ENCODE measurements at places on chromosomes 1 and 21.

DNA sequence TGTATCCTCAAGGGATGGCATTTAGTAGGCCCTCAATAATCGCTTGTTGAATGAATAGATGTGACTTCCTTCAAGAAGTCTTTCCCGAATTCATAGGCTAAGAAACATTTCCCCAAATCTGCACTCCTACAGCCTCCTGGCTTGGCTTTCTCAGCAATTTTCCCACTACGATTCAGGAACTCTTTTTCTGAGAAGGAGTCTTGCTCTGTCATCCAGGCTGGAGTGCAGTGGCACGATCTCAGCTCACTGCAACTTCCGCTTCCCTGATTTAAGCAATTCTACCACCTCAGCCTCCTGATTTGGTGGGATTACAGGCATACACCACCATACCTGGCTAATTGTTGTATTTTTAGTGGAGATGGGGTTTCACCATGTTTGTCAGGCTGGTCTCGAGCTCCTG, 37.9 kb upstream of the IFFO2 start:
- DNase-seq, result no peak

DNA sequence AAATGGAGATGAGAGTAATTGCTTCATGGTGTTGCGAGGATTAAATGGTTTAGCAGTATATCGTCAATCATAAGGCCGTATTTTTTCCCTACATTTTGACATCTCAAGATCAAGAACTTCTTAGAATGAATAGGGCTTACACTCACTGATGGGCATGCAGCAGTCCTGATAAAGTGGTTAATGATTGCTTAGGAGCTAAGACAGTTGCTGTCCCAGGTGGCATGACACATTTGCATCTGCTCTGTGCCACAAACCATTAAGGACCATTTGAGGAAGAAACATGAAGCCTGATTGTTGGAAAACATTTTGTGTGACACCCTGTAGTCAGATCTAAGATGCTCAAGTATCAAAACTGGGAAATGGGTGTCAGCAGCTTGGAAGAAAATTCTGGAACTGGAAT, 81.0 kb upstream of the SGIP1 start:
- no peak for DNase-seq

DNA sequence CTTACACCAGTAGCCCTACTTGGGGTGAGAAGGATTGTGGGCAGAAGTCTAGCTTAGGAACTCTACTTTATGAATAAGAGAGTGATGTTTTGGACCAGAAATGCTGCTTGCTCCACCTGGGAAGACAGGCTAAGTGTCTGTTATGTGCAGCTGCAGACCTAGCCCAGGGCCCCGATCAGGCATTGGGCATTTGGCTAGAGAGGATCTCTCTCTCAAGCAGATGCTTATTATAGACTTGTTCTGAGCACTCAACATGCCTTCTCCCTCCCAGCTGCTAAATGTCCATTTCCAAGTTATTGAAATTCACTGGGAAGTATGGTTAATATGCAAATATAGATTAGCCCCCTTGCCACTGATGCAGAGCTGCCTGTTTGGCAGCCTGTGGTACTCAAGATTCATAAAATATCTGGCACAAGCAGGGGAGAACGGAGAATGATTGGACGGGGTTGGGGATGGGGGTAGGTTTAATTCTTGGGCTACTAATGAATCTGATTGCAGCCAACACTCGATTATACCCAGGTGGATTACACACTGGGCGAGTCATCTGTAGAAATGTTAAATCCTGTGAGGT, 115.9 kb downstream of the KCND3 start:
- no peak for DNase-seq

DNA sequence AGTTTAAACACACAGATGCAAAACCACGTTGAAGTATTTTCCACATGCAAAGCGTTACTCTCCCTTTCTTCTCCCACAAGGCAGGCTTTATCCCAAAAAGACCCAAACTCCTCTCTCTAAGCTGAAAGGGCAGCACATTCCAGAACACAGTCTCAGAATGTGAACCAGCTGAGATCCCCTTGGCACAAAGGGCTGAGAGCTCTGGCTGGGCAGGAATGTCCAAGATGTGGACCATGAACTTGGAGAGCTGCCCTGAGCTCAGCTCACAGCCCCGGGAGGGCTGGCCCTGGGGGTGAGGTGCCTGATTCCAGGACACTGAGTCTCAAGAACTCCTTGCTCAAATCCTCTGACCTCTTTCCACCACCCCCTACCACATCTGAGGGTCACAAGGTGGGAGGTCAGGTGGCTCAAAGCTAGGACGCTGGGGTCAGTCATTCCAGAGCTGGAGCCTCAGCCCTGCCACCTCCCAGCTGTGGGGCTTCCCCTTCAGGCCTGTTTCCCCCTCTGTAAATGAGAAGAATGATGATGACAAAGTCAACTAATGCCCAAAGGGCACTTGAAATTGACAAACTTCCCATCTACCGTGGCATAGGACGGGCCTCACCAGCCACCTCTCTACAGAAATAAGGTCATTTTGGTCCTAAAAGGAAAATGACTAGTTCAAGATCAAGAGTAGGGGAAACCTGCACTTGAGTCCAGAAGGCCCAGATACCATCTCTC, 11.5 kb downstream of the ALDH4A1 start:
- DNase-seq, result no peak

DNA sequence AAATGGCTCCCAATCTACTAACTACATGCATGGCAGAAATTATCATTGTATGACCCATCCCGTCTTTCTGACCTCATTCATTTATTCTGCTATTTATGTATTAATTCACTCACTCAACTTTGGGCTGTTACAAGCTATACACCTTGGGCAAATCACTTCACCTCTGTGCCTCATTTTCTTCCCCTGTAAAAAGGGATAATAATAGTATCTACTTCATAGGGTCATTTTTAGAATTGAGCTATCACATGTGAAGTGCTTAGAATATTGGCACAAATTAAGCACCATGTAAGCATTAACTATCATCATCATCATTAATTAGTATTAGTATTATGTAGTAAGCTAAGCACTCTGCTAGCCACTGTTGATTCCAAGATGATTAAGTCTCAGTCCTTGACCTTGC, 52.1 kb downstream of the NMNAT2 start:
- DNase-seq, result no peak

DNA sequence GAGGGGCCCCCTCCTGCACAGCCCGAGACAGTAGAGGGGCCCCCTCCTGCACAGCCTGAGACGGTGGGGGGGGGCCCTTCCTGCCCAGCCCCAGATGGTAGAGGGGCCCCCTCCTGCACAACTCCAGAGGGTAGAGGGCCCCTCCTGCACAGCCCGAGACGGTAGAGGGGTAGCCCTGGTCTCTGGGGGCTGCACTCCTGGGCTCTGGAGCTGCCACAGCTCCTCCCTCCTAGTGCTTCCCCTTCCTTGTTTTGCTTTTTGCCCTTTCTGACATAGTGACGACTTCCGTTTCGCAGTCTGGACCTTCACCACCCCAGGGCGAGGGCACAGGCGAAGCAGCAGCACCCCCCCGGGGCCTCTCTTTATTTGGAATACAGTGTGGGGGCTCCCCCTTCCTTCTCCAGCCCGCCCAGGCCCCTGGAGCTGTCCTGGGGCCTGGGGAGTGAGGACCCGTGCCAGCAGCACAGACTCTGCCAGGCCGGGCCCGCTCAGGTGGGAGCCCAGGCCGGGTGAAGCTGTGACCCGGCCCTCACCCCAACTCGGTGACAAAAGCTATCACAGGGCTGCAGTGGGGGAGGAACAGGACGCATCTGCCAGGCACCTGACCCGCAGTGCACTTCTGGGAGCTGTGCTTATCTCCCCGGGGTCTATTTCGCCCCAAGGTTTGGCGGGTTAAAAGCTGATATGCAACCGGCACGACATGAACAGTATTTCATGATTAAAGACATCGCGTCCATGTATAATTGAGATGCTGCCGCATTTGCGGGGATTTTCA, 1.1 kb upstream of the PRXL2B start:
- peak; percentile 81 for DNase-seq

GRCh38 chr1:55288245-55288644, 73.1 kb upstream of the USP24 start:
- no peak for DNase-seq

DNA sequence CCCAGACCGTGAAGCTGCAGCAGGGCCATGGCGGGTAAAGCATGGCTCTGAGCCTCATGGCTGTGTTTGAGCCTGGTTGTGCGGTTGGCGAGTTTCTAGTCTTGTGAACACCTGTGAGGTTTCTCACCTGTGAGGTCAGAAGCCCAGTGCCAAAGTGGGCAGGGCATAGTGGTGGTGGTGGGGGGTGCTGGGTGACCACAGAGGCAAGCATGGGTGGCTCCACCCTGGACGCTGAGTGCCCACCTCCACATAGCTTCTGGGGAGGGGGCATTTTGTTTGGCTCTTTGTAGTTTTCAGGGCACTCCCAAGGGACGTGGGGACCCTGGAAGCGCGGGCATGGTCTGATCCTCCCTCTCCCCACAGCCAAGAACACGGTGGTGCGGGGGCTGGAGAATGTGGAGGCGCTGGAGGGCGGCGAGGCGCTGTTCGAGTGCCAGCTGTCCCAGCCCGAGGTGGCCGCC, 91.1 kb downstream of the TRIM11 start:
- no peak for DNase-seq

DNA sequence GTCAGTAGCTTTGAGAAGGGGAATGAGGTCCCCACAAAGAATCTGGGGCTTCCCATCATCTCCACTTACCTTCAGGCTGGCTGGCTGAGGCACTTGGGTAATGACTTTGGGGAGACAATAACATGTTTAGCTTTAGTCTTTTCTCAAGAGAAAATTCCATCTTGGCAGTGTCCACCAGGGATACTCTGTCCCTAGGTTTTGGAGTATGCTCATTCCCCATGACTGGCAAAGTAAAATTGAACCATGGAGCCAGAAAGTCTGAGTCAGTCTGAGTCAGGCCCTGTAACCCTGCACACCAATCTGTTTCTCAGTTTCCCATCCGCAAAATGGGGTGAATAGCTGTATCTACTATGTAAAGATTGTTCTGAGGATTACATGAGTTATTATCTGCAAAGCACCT, 28.2 kb downstream of the RUNX1 start:
- no peak for DNase-seq

DNA sequence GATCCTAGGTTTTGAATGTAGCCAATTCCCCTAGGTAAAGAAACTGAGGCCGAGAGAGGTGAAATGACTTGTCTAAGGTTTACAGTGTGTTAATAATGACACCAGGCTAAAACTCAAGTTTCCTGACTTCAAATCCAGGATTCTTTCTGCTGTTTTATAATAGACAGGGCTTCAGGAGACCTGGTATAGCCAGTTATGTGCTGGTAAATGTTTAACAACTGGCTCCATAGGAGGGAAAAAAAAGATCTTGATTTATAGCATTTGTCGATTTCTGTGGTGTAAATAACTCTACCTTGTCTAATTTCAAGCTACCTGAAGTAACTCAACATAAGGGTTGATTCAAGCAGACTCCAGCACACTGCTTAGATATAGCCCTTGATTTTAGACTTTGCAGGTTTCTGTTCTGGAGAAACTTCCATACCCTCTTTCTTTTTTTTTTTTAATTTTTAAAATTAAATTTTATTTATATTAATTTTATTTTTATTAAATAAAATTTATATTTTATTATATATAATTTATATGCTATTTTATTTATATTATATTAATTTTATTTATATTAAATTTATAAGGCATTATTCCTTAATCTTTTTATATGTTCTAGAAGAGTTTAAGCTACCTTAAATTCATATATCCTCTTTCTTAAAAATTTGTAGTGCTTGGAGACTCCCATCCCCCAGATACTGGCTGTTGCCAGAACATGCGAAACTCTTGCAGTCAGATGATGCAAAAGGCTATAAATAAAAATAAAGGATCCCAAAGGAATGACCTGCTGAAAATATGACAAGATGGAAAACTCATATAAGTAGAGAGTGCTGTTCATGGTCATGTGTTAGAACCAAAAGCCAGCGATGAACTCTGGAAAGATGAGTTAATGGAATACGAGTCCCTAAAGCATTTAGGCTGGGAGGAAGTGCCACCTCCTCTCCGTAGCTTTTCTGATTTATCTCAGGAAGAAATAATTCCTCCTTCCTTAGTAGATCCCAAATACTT, 35.4 kb upstream of the SRSF10 start:
- DNase-seq, result no peak

- no peak for DNase-seq
These were observed 222.8 kb downstream of the HLX start for GRCh38 chr1:221101807-221102605.

DNA sequence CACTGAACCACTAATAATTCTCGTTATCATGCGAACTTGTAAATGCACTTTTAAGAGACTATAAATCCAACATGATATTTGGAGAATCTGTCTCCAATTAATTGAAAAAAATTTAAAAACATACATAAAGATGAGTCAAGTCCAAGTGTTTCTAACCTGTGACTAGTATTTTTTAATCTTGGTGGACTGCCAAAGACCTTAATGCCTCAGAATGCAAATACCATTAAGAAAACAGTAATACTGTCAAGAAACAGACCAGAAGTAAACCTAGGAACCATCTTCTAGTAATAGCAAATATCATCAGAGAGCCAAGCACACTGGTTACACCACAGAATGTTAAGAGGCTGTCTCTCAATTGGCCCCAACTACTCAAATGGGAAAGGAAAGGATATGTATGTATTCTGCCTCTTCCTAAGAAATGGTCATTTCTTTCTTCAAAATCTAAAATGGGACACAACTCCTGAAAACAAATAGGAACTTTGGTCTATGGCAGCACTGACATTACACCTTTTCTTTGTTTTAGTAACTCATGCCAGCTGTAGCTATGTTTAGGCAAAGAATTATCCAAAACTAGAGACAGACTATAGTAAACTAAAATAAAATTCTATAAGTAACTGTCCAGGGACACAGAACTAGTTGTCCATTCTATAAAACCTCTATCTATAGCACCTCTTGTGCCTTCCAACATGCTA, 15.8 kb downstream of the SCYL3 start:
- DNase-seq, result no peak

GRCh38 chr1:34867415-34867814, 7.9 kb upstream of the SMIM12 start:
- no peak for DNase-seq

DNA sequence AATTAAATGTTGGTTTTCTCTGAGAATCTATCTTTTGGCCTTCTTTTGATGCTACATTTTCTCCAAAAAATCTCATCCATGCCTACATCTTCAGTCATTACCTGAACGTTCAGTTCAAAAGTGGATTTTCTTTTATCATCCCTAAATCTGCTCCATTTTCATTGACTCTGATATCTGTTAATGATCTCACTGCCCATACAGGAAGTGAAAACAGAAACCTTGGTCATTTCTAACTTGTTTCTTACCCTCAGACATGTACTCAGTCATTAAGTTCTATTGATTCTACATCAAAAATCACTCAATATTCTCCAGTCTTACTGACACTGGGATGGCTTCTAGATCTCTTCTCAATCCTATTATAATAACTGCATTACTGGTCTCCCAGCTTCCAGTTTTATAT, 22.7 kb downstream of the PRKACB start:
- DNase-seq, result no peak

- DNase-seq, result peak; percentile 40
These were observed 699 bp upstream of the NES start for GRCh38 chr1:156677616-156678596.

DNA sequence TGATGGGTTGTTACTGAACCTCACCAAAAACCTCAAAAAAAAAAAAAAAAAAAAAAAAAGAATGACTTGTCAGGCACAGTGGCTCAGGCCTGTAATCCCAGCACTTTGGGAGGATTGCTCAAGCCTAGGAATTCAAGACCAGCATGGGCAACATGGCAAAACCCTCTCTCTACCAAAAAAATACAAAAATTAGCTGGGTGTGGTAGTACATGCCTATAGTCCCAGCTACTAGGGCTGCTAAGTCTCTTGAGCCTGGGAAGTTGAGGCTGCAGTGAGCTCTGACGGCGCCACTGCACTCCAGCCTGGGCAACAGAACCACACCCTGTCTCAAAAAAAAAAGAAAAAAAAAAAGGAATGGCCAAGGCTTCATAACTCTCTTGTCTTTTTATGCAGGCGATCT, 11.1 kb downstream of the CHAF1B start:
- DNase-seq, result no peak
